ENCODE measurements at places on chromosomes 7 and 10. TPM values are rescaled to one million over a fixed set of nuclear protein-coding genes. Genes with fewer than 3 reads are reported as not detected.

The AOAH gene
- total RNA-seq, result 7.1 TPM

The PNLIPRP1 gene
- not detected for total RNA-seq

The MRLN gene
- 23.1 TPM for total RNA-seq

The SIRT1 gene
- total RNA-seq, result 53.9 TPM

The SAMD9L gene
- total RNA-seq, result 13.8 TPM

The MRC1 gene
- total RNA-seq, result 9.5 TPM

The OAT gene
- 102 TPM for total RNA-seq

The ARHGEF35 gene
- total RNA-seq, result 6.2 TPM

The CLDN12 gene
- 51.7 TPM for total RNA-seq

The CCDC126 gene
- total RNA-seq, result 34.6 TPM

The TMEM270 gene
- not detected for total RNA-seq

The CDC14C gene
- 0.22 TPM for total RNA-seq

The MBLAC1 gene
- total RNA-seq, result 3.1 TPM

The PAX4 gene
- not detected for total RNA-seq

The ASB4 gene
- total RNA-seq, result 1.0 TPM

The NKX1-2 gene
- not detected for total RNA-seq

The NPY gene
- total RNA-seq, result 3.7 TPM

The ZNF789 gene
- 32.5 TPM for total RNA-seq

The RET gene
- 4.5 TPM for total RNA-seq

The SUFU gene
- 11.4 TPM for total RNA-seq

The SMKR1 gene
- total RNA-seq, result 1.3 TPM

The CHAT gene
- 1.8 TPM for total RNA-seq

The ABLIM1 gene
- 158 TPM for total RNA-seq

The NKX2-3 gene
- total RNA-seq, result not detected

The TLL2 gene
- 1.5 TPM for total RNA-seq

The CABCOCO1 gene
- total RNA-seq, result 2.5 TPM

The GIMAP7 gene
- total RNA-seq, result 4.1 TPM

The MKX gene
- total RNA-seq, result 13.1 TPM

The OPALIN gene
- not detected for total RNA-seq

The KIF5B gene
- 143 TPM for total RNA-seq

The CPED1 gene
- total RNA-seq, result 82.0 TPM

The CHST12 gene
- total RNA-seq, result 16.9 TPM

The MINPP1 gene
- 42.3 TPM for total RNA-seq
